Pancreas (tissue), 10 donors: ENCODE measurements at places on chromosomes 5 and 9. TPM values are rescaled to one million over a fixed set of nuclear protein-coding genes. Genes with fewer than 3 reads are reported as not detected.

GRCh38 chr5:133052317-133053175 is 733 bp downstream of the HSPA4 start:
- DNase-seq = peak; percentile 76

DNA sequence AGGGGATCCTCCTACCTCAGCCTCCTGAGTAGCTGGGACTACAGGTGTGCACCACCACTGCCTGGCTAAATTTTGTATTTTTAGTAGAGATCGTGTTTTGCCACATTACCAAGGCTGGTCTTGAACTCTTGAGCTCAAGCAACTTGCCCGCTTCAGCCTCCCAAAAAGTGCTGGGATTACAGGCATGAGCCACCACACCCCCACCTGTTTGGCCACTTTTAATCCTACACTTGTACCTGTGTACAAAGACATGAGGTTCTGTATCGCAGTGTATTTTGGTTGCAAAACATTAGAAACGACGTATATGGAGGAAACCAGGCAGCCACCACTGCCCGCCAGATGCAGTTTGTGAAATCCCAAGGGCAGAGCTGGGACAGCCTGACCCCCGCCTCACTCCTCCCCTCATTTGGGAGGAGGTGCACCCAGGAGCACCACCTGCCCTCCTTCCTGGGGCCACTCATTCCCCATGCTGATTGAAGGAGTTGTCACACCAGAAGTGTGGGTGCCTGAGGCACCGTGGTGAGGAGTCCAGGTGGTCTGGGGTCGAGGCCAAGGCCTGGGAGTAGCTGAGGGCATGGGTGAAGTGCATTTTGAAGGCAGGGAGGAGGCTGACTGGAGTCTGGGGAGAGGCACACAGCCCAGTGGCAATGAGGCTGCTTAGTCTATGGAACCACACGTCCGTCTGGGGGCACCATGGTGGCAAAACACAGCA is 39.3 kb upstream of the OLFM1 start:
- no peak for DNase-seq

The GABBR2 gene
- total RNA-seq = 0.14 TPM

- no peak for DNase-seq
Measured at GRCh38 chr9:77464661-77465060, 183.5 kb downstream of the GNA14 start.

- DNase-seq = no peak
Measured at GRCh38 chr5:164071671-164072070, 566.3 kb downstream of the MAT2B start.

The SPINK1 gene
- 23,603 TPM for total RNA-seq

The NACC2 gene
- total RNA-seq = 10.2 TPM

DNA sequence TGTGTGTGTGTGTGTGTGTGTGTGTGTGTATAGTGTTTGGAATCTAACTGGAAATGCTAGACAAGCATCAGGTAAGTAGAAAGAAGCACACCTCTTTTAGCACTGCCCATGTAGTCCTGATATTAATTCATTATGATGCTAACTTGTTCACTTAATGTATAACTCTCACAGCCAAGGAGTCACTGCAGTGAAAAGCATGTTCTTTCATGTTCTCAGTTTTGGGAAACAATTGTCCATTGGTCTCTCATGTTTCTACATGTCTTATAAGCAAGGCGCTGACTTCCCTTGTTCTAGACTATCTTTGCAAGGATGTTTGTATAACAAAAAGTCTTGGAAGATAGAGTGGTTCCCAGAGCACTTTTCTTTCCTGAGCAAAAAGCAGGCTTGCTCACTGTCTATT is 148.8 kb upstream of the TNPO1 start:
- DNase-seq = no peak

The PIP5KL1 gene
- 1.0 TPM for total RNA-seq

- DNase-seq = peak; percentile 56
Measured at GRCh38 chr9:4985386-4986266, 554 bp downstream of the JAK2 start.

- DNase-seq = no peak
Measured at GRCh38 chr9:4384750-4385149, 84.9 kb upstream of the GLIS3 start.

GRCh38 chr5:172114875-172115422 is 73.1 kb downstream of the STK10 start:
- no peak for DNase-seq

The TICAM2 gene
- 3.1 TPM for total RNA-seq

The GRM6 gene
- total RNA-seq = not detected

GRCh38 chr5:99795031-99795430 is 740.1 kb upstream of the FAM174A start:
- DNase-seq = no peak

GRCh38 chr5:62794456-62794855 is 215.8 kb downstream of the LRRC70 start:
- no peak for DNase-seq
